ENCODE measurements at places on chromosomes 2 and 18. TPM values are rescaled to one million over a fixed set of nuclear protein-coding genes. Genes with fewer than 3 reads are reported as not detected.

DNA sequence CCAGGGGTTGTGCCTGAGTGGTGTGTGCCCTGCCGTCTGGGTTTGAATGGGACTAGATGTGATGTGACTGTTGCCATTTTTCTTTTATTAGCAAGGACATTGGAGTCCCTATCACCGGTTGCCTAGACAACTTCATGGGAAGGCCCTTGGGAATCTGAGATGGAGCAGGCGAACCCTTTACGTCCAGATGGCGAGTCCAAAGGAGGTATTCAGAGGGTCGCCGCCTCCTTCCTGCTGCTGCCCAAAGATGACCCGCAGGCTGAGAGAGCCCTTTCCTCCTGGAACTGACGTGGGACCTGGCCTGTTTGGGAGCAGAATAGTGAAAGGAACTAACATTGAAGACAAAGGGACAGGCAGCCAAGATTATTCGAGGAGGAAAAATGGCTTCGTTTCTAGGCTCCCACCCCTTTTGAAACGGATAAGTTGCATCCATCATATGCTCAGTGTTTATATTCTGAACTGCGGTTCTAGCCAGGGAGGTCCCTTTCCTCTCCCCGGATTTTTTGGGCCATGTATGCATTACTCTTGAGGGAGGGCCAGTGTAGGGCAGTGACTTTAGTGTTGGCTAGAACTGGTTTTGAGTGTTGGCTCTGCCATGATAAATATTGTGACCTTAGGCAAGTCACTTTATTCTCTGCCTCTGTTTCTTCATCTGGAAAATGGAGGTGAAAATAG, 673 bp downstream of the CENPO start:
- DNase-seq: no peak

GRCh38 chr2:73594251-73594650, 48.0 kb downstream of the NAT8 start:
- DNase-seq: no peak

DNA sequence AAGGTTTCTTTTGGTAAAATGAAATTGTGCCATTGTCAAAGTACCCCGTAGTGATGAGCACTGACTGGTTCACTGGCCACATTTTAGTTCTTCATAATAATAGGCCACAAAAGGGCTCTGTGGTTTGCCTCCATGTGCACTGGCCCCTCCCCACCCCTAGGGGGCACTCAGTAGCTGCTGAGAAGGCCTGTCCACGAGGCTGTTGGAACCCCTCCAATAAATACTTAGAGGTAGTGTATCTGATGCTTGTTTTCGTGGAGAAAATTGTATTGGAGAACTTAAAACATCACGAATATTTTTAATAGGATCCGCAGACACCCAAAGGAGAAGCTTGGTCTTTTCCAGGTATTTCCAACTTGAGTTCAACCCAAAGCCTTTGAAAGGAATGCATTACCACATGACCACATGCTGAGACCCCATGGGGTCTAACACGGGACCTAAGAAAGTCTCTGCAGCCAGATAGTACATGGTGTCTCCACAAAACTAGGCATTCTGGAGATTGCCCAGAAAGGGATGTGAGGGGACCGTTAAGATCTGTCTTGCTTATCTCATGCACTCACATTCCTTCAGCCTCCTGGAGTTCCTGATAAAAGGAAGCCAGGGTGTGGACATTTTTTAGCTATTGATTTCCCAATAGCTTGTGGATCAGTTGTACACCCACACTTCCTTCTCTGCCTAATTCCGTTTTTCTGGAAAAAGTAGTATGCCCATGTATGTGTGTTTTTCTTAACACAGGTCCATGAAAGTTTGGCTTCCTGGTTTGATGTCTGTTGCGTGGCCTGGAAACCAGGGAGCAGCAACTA, 28.5 kb upstream of the NOSTRIN start:
- peak; percentile 31 for DNase-seq

GRCh38 chr2:84038866-84039265, 420.2 kb downstream of the SUCLG1 start:
- no peak for DNase-seq

DNA sequence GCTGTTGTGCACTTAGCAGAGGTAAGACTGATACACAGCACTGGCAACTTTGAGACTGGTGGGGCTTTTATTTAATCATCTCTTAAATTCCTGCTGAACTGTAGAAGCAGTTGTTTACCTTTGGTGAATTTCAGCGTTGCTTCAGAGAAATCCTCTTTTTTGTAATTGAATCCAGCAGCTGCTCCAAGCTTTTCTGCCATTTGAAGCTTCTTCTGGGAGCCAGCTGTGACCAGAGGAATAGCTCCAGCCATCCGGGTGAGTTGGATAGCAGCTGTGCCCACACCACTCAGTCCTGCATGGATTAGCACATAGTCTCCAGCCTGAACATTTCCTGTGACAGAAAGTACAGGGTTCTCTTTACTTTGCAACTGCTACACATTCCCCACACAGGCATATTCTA, 3.9 kb downstream of the TP53I3 start:
- no peak for DNase-seq

DNA sequence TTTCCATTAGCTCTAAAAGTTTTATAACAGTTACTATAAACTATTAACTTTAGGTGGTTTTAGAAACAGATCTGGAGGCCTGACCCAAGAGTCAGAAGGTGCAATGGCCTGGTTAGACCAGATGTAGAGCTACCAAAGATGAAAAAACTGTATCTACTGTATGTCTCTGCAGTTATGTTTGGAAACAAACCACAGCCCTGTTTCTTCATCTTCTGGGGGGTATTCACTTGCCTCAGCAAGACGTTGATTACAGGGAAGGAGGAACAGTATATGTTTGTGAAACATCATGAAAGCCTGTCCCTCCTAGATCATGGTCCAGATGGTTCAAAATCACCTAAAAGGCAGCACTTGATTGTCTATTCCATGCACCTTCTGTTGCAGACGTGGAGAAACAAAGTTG, 220.2 kb downstream of the SUCLG1 start:
- no peak for DNase-seq

GRCh38 chr2:64955467-64955866, 33.7 kb upstream of the SLC1A4 start:
- DNase-seq: no peak

GRCh38 chr2:170143045-170143717, 34.8 kb upstream of the MYO3B start:
- DNase-seq: no peak

DNA sequence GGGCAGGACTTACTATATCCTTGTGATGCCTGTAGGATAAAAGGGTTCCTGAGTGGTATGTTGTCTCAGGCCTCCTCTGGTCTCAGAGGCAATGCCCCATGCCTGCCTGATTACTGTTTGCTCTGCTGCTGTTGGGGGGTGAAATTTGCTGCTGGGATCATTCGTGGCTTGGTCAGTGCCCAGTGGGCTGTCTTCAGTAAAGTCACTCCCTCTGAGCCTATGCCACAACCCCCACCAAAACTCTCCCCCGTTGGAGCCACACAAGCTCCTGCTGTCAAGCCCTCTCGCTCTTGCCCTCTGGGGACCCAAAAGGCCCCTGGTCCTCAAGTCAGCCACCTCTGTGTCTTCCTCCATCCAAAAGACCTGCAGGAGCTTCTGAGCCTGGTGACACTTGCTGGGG, 38.6 kb upstream of the TGIF1 start:
- DNase-seq: no peak

- DNase-seq: peak; percentile 18
Measured at GRCh38 chr2:98346311-98347236, at the start of gene CNGA3. TSS of gene CNGA3 (plus strand) at chr2:98346456. CDS start at chr2:98369976, 23,520 bp downstream.

DNA sequence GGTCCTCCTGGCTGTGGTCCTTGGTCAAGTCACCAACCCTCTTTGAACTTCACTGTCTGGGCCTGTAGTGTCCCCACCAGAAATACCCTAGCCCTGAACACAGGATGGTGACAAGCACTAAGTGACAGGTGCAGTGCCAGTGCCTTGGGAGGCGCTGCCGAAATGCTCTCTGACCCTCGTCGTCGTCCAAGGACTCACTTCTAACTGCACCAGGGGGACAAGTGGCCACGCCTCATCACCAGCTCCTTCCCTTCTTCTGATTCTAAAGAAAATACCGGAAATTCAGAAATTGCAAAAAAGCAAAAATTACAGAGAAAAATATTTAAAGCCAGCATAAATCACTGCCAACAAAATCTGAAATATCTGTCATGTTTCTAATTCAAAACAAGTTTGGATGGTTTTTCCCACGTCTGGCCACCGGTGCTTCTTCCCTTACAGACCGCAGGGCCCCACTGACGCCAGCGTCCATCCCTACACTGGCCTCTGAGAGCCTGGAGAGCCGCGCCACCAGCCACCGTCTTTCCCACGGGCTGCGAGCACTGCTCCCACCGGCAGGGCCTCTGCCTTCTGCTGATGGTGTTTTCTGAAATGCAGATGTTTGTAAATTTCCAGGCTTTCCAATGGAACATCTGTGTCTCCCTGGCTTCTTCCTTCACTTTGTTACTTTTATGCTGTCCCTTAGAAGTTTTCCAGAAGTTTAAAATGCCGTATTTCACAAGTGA, 37.4 kb upstream of the GPC1 start:
- no peak for DNase-seq

DNA sequence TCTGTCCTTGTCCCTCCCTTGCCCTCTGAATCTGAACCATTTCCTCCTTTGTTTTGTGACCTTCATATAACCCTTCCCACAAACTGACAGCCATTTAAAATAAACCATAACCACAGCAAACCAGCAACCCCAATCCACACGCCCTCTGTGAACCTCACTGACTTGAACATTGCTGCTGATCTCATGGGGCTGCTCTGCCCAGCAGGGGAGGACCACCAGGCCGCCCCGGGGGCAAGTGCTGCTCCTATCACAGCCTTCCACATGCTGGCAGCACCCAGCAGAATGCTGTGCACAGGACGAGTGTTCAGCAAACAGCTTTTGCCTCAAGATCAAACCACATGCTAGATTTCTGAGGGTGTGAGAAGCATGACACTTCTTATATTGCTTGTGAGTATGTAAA, 73.9 kb upstream of the UXS1 start:
- DNase-seq: no peak

DNA sequence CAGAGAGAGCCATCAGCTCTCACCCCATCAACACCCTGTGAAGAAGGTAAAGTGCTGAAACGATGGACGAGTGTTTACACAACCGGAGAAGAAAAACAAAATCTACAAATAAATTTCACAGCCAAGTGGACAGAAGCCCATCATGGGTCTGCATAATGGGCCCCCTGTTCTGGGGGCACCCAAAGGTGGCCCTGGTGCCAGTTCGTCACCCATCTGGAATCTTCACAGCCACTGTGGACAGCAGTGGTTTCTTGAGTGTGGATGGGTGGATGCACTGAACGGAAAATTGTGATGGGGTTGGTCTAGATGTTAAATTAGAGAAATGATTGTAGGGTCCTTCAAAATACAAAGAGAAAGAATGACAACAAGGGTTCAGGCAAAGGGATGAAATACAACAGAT, 38.8 kb downstream of the ANKMY1 start:
- DNase-seq: no peak

- no peak for DNase-seq
Measured at GRCh38 chr18:71707400-71707799, 836.7 kb downstream of the CBLN2 start.

DNA sequence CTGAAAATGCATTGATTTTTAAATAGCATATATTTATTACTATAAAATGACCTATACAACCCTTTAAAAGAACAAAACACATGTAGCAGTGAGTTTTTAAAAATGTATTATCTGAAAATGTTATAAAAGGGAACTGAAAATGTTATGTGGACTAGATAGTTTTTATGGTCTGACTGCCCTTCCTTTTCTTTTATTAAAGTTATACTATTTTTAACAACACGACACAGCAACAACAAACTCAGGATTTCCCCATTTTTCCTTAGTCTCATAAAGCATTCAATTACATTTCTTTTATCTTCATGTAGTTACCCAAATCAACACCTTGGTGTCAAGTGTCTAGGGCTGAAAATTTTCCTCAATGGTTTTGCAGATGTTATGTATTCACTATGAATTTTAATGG, 132.8 kb upstream of the TMEFF2 start:
- no peak for DNase-seq

DNA sequence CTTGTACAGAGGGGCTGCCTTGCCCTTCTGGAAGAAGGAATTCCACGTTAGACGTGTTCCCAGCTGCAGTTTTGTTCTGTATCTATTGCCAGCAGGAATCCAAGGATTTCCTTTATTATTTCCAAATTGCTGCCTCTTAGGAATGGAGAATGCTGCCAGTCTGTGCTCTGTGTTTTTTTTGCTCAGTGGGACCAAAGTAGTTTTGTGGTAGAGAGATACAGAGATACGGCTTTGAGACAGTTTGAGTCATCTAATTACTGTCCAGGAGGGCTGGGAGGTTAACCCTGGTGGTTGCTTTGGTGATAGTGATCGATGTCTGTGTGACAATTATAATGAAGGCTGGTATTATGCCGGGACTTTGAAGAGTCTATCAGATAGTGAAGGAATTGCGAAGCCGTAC, 26.3 kb downstream of the ASAP2 start:
- DNase-seq: no peak

DNA sequence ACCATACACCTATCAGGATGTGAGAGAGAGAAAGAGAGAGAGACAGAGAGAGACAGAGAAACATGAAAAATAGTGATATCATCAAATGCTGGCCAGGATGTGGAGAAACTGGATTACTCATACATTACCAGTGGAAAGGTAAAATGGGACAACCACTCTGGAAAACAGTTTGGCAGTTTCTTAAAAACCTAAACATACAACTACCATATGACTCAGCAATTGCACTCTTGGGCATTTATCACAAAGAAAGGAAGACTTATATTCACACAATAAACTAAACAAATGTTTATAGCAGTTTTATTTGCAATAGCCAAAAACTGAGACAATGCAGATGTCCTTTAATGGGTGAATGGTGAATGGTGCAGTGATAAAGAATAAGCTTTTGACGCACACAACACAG, 29.1 kb downstream of the SLC4A3 start:
- DNase-seq: no peak

GRCh38 chr2:42486145-42486906, 7.5 kb downstream of the KCNG3 start:
- DNase-seq: no peak

- DNase-seq: no peak
Measured at GRCh38 chr2:143355870-143356269, 226.7 kb downstream of the ARHGAP15 start.

GRCh38 chr2:176078541-176079284, 5.0 kb downstream of the EVX2 start:
- no peak for DNase-seq

- DNase-seq: no peak
Measured at GRCh38 chr2:191899410-191899809, 52.5 kb upstream of the CAVIN2 start.

GRCh38 chr18:30328839-30329238, 713.7 kb downstream of the DSC3 start:
- no peak for DNase-seq

DNA sequence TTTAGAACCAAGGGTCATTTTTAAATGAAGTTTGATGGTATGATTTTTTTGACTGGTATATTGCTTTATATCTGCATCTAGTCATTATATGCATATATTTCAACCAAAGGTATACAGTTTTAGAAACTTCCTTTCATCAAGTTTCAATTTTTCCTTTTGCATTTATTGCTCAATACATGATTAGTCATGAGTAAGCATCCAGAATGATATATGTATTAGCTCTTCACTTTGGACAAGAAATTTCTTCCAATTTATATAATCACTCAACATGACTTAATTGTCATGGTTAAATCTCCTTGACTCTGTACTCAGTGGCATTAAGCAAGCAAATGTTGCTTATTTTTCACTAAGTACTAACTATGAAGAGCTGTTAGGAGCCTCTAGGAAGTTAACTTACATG, 123.6 kb downstream of the PLCL1 start:
- DNase-seq: no peak

The GPR155 gene
- total RNA-seq: 16.3 TPM

The CENPA gene
- 2.5 TPM for total RNA-seq

The STPG4 gene
- not detected for total RNA-seq

The CTAGE1 gene
- total RNA-seq: not detected

The GTF2A1L gene
- total RNA-seq: not detected

The COL6A3 gene
- total RNA-seq: 57.1 TPM

The CHN1 gene
- 14.2 TPM for total RNA-seq

The CYP26B1 gene
- total RNA-seq: 1.5 TPM

The TTC32 gene
- total RNA-seq: 4.9 TPM
